ENCODE measurements at places on chromosomes 16 and 17. TPM values are rescaled to one million over a fixed set of nuclear protein-coding genes. Genes with fewer than 3 reads are reported as not detected.

DNA sequence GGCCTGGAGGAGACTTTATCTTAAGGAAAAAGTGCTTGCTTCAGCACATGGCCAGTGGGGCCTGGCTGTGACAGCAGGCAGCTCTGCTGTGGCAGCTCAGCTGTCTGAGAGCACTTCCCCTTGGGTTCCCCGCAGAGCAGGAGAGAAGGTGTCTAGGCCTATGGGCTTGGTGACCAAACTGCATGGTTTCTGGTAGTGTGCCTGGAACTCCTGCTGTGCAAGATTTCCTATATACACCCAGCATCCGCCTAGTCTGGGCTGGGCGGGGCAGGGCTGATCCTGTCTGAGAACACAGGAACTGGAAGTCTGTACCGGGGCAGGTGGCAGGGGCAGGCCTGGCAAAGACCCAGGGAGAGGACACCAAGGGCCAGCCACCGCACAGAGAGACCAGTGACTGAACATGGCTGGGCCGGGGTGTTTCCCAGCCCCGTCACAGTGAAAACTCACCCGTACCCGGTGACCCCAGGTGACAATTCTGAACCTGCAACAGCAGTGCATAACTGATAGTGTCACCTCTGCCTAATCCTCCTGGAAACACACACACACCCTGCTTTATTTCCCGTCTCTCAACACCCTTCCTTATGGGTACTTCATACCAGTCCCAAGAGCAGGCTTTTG lies 39.3 kb downstream of the CHD9 start:
- peak; percentile 82 for DNase-seq

DNA sequence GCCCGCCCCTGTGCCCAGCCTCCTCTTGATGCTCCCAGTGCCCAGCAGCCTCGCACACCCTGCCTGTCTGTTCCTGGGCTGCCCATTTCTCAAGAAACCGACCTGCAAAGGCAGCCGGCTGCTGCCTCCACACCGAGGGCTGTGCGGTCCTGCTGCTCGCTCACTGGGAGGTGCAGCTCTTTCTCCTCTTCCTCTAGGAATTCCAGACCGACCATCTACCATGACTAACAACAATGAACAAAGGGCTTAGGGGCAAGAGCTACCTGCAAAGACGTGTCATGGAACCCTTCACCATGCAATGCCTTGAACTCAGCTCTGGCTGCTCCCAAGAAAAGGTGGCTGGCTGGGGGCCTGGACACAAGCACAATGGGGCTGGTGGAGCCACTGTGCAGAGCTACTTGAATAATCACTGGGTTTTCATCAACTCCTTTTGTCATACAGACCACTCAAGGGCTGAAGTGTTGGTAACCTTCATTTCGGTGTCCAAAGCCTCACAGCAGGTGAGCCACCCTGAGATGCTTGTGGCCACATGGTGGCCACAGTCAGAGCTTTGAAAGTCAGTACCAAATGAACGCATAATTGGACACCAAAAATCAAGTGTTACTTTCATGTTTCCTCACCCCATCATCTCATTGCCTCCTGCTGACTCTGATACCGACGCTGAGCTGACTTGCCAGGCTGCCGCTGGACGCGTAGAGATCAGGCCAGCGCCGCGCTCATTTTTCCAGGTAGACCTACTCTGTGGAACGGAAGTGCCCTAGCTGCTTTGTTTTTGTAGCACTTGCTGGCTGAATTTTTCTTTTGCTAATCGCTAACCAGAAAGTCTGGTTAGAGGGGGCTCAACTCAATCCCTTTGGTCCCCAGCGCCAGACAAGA lies 19.8 kb downstream of the CYB561 start:
- DNase-seq: no peak

DNA sequence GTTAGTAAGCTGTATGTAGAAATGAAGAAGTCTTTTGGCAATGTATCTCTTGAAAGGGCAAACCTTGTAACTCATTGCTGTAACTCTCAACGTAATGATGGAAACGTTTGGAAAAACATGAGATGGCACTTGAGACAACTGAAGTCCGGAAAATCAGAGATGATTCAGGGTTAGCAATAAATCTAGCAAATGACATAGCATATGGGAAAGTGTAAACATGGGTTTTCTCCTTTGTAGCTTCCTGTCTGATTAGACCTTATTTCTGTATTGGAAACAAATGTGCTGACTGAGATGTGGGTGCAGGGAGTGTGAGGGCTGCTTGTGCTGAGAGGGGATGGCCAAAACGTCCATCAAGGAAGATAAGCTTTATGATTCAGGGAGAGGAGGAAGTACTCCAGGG lies 110.7 kb upstream of the FAM20A start:
- no peak for DNase-seq

DNA sequence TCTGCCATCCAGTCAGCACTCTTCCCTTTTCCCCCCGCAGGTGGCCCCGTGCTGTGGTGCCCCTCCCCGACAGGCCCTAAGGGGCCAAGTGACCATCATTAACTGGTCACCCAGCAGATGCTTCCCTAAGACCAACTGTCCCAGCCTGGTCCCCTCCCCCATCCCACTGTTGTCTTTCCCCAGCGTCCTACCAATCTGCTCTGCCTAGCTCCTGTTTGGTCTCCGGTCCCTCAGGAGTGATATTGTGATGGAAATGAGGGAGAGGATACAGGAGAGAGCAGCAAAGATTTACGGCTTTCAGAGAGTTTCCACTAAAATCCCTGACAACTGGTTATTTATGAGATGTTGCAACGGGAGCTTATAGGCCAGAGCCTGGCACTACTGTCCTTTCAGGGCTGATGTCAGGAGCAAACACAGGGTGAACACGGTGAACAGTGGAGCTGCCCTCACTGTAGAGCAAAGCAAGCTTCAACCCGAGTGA lies 1.4 kb upstream of the TTLL6 start:
- no peak for DNase-seq

- DNase-seq: no peak
These were observed 121.6 kb downstream of the DNAH9 start for GRCh38 chr17:11719856-11720255.

DNA sequence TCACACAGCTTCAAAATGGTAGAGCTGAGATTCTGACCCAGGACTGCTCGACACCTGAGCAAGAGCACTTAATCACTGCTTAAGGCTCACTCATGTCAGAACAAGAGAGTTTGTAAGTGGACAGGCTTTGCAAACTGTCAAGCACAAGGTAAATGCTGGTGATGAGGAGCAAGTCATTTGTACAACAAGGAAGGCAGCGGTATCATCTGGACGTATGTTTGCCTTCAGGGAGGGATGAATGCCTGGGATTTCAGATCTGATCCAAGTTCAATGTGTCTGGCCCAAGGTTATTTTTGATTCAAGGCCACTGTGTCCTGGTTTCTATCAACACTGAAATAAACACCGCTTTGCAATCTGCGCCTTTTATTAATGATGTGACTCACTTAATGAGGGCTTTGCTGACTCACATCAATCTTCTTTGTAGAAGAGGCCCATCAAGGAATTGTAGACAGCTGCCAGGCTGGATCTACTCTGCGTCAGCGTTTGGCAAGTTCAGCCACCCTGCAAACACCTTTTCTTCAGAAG lies 174.4 kb upstream of the HS3ST3A1 start:
- DNase-seq: peak; percentile 46

DNA sequence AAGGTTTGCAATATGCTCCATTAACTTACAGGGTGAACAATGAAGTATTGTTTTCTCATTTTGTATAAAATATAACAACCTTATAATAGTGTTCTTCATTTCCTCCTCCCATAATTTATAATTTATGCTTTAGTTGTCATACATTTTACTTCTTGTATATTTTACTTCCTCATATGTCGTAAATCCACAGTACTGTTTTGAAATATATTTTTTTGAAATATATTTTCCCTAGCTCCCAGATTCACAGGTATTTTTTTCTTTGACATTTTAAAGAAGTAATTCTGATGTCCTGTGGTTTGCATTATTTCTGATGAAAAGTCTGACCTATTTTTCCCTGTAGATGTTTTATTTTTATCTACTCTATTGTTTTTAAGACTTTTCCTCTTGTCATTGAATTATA lies 52.7 kb downstream of the VMP1 start:
- DNase-seq: no peak

- DNase-seq: no peak
These were observed 5.0 kb downstream of the RSPRY1 start for GRCh38 chr16:57191056-57191571.

GRCh38 chr16:9047689-9048301 lies 43.6 kb upstream of the HAPSTR1 start:
- DNase-seq: peak; percentile 91

DNA sequence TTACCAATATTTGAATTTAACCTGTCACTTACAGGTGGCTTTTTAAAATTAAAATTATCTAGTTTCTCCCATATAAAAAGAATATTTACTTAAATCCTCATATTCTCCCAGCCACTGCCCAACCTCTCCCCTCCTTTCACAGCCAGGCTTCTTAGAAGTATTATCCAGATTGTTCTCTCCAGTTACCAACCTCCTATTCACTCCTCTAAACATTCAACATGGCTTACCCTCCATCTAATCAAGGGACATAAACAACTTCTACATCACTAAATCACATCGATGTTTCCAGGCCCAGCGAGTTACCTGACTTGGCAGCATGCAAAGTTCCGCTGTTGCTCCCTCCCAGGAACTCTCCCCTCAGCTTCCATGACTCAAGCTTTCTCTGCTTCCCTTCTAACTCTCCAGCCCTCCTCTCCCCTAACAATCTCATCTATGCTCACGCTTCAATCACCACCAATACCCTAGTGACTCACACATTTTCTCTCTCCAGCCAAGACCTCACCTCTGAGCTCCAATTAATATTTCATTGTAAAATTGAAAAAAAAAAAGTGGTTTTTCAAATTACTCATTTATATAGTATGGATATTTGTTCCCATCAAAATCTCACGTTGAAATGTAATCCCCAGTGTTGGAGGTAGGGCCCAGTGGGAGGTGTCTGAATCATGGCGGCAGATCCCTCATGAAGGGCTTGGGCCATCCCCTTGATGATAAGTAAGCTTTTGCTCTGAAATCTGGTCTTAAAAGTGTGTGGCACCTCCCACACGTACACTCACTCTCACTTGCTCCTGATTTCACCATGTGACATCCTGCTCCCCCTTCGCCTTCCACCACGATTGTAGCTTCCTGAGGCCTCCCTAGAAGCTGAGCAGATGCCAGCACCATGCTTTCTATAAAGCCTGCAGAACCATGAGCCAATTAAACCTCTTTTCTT lies 88.5 kb downstream of the HELZ start:
- DNase-seq: no peak

- peak; percentile 37 for DNase-seq
These were observed 735 bp downstream of the PSMD11 start for GRCh38 chr17:32445074-32445415.

GRCh38 chr17:33046361-33047255 lies 55.0 kb downstream of the SPACA3 start:
- DNase-seq: no peak

DNA sequence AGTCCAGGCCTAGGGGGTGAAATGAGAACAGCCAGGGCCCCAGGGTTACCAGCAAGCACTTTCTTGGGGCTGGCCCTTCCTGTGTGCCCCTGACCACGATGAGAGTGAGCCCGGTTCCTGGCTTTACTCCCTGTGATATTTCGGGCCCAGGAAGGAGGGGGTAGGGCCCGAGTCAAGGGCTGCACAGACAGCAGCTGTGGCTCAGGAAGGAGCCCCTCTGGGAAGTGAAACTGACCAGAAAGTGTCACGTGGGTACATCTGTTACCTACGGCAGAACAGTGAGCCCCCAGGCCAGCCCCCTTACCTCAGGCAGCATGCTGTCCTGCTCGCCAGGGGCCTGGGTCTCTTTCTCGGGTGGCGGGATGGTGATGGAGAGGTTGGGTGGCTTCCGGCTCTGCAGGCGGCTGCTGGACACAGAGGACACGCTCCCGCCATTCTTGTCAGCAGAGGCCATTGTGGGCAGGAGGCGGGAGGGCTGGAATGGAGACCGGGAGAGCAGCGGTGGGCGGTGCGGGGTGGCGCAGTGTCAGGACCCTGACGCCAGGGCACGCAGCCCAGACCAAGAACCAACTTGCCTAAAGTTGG lies 13.8 kb downstream of the AANAT start:
- no peak for DNase-seq

GRCh38 chr16:4016658-4017057 lies 99.6 kb downstream of the ADCY9 start:
- DNase-seq: no peak

- DNase-seq: no peak
These were observed 9.1 kb upstream of the SOST start for GRCh38 chr17:43767713-43768059.

DNA sequence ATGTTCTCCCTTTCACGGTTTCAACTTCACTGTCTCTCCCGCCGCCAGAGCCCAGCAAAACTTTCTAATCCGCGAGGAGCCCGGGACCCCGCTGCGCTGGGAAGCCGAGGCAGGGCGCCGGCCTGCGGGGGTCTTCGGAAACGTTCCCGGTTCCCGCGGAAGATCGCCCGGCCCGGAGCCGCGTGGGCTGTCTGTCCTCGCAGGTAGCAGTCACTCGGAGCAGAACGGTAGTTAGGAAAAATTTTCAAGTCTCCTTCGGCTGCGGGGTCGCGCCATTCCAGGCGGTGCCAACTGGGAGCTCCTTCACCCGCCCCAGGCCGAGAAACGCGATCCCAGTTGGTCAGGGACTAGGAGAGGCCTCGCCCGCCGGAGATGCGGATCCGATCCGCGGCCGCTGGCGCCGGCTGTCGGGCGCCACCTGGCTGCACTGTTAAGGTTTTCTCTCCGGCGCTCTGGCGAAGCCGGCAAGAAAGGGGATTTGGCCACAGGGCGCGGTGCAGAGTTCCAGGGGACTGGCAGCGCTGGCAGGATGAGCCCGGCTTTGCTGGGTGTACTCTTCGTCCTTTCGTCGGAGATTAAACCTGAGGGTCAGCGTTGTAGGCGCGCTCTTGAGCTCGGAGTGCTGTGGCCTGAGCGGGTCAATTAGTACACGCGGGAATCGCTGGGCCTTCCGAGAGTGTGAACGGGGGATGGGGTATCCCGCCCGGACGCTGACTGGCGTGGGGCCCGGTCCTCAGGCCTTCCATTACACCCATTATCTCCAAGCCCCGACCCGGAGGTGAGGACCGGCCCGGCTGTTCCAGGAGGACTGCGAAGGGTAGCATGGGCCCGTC lies 135.4 kb downstream of the KCNJ12 start:
- DNase-seq: peak; percentile 89

DNA sequence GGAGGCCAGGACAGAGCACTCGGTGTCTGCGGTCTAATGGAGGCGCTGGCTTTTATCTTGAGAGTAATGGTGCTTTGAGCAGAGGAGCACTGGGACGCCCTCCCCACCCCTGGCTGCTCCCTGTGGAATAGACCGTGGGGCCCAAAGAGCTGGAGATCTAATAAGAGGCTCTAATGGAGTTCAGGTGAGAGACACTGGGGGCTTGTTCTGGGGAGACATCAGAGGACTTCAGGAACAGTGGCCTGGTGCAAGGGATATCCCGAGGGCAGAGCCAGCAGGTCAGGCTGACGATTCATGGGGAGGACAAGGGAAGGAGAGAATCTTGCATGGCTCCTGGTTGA lies 9.5 kb upstream of the KRT19 start:
- DNase-seq: no peak

Gene TEKT5
- 0.52 TPM for total RNA-seq

Gene RRAD
- total RNA-seq: 325 TPM

Gene PTGES3L
- 49.4 TPM for total RNA-seq

Gene PLLP
- 5.0 TPM for total RNA-seq

Gene RSAD1
- 31.6 TPM for total RNA-seq

Measured in left cardiac atrium (tissue), 4 donors.